ENCODE measurements at places on chromosomes 12 and 14.

DNA sequence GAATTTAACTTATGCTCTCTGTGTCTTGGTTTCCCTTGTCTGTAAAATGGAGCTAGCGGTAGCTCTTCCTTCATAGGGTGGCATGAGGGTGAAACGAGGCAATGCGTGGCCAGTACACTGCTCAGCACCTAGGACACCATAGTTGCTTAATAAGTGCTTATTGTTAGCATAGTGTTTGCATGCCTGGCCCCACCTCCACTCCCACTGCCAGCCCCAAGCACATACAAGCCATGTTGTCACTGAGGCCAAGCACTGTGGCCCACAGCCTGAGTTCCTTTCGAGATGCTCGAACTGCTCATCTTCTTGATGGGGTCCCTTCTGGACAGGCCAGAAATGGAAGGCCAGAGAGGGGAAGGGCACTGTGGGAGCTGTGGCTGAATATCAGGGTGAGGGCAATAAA, 839 bp downstream of the FICD start:
- DNase-seq, result no peak

DNA sequence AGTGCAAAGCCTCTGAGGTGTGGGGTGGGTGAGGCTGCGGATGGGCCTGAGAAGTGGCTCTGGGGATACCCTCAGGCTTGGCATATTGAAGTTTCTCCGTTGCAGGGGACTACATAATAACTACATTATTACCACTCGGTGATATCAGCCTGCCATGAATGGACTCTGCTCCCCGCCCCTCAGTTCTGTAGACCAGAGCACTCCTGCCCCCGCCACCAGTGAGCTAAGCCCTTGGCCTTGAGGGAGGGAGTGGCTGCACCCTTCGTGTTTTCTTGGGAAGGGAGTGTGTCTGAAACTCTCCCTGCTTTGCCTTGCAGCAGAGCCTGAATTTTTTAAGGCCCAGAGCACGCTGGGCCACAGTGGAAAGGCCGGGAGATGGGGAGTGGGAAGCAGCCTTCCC, 1.7 kb downstream of the ORAI1 start:
- no peak for DNase-seq

GRCh38 chr12:46266382-46266791, 2.5 kb downstream of the SLC38A1 start:
- DNase-seq, result no peak

DNA sequence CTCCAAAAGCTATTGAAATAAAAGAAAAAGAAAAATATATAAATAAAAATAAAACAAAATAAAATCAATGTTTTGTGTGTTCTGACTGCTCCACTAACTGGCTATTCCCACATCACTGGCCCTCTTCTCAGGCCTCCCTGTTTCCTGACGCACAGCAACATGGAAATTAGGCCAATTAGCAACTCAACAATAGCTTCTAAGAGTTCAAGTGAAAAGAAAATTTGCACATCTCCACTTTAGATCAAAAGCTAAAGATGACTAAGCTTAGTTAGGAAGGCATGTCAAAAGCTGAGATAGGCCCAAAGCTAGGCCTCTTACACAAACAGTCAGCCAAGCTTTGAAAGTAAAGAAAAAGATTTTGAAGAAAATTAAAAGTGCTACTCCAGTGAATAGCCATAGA, 200.8 kb downstream of the DUSP6 start:
- DNase-seq, result no peak

GRCh38 chr12:93766796-93767523, 89.8 kb downstream of the CRADD start:
- DNase-seq, result no peak

GRCh38 chr12:24398605-24399004, 449.1 kb upstream of the SOX5 start:
- DNase-seq, result no peak

DNA sequence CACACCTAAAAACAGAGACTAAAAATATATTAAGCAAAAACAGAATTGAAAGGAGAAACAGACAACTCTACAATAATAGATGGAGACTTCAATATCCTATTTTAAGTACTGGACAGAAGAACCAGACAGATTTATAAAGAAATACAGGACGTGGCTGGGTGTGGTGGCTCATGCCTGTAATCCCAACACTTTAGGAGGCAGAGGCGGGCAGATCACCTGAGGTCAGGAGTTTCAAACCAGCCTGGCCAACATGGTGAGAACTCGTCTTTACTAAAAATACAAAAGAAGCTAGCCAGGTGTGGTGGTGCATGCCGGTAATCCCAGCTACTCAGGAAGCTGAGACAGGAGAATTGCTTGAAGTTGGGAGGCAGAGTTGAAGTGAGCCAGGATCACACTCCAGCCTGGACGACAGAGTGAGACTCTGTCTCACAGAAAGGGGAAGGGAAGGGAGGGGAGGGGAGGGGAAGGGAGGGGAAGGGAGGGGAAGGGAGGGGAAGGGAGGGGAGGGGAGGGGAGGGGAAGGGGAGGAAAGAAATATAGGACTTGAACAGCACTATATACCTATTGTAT, 53.0 kb downstream of the CDK17 start:
- no peak for DNase-seq

GRCh38 chr12:64891629-64892028, 67.2 kb downstream of the TBC1D30 start:
- DNase-seq, result no peak

- peak; percentile 26 for DNase-seq
Measured at GRCh38 chr12:45216230-45216982, 511 bp downstream of the ANO6 start.

DNA sequence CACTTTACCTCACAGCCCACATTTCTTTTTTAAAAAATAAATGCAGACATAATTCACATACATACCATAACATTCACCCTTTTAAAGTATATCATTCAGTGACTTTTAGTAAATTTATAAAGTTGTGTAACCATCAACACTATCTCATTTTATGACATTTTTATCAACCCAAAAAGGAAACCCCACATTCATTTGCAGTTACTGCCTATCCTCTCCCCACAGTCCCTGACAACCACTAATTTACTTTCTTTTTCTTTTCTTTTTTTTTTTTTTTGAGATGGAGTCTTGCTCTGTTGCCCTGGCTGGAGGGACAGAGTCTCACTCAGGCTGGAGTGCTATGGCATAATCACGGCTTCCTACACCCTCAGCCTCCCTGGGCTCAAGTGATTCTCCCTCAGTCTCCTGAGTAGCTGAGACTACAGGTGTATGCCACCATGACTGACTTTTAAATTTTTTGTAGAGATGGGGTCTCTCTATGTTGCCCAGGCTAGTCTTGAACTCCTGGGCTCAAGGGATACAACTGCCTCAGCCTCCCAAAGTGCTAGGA, 1.5 kb upstream of the EP400 start:
- no peak for DNase-seq

- no peak for DNase-seq
Measured at GRCh38 chr12:102232036-102232435, 34.4 kb upstream of the PMCH start.

DNA sequence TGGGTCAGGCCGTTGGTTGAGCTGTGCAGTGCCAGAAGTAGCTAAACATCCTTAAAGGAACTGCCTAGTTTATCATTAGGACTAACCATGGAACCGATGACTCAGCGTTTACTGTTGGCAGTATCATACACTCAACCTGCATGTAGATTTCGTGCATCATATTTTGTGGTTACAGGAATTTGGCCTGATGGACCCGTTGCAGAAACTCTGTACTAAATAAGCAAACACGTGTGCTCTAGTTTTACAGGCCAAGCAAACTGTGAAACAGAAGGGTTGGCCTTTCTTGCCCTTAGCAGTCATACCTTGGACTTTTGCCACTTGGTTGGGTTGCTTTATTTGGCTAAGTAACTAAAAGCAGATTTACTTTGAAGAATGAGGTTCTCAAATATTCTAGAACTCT, 35.6 kb downstream of the DGLUCY start:
- DNase-seq, result no peak

DNA sequence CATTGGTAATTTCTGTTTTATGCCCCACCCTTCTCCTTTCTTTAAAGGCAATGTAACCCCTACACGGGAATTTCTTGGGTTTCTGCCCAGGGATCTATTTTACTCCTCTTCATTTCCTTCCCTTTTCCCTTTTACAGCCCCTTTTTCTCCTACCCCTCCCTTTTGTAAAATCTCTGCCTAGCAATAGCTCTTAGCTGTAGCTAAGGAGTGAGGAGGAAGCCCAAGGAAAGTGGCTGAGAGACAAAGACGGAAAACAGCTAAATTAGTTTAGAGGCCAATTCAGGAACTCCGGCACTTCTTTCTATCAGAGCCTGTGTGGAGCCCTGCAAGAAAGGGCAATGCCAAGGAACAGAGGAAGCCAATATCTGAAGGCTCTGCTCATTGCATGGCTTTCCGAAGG, 40.3 kb downstream of the SOCS2 start:
- no peak for DNase-seq

DNA sequence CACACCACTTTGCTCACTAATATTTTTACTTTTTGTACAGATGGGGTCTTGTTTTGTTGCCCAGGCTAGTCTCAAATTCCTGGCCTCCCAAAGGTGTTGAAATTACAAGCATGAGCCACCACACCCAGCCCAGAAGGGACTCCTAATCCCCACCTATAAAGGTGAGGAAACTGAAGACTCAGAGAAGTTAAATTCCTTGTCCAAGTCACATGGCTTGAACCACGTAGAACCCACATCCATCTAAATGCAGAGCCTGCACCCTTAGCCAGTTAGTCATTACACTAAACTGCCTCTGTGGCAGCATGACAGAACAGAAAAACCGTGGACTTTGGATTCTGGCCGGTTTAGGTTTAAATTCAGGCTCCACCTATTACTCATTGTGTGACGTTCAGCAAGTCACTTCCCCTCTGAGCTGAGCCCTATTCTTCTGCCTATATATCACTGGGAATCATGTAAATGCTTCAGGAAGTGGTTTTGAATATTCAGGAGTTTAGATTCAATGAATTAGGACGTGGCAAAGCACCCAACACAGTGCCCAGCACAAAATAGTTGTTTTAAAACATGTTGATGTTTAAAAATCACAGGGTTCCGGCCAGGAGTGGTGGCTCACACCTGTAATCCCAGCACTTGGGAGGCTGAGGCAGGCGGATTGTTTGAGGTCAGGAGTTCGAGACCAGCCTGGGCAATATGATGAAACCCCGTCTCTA, 3.0 kb upstream of the CORO1C start:
- no peak for DNase-seq

GRCh38 chr12:98646294-98647090, 1.4 kb downstream of the APAF1 start:
- no peak for DNase-seq

DNA sequence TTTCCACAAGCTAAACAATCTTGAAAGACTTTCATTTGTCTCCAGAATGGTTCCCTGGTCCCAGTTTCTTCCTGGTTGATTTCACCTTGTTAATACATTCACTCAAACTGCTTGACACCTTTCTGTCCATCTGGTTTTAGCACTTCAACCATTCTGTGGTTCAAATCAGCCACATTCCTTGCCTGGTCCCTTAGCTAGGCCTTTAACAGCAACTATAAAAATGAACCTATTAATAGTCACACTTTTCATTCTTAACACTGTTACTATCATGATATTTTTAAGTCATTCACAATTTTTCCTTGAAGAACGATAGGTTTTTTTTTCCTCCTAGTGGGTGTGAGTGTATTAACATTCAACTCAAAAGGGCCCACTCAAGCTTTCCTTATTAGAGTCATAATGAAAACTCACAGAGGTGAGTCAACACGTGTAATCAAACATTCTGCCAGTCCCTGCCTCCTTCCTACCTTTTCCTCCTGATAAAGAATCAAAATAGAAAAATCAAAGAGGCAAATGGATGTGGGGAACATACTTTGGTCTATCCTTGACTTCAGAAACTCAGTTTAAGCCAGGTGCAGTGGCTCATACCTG, 34.4 kb upstream of the CCNT1 start:
- DNase-seq, result no peak

GRCh38 chr12:13144266-13144828, 40.9 kb upstream of the GSG1 start:
- no peak for DNase-seq

DNA sequence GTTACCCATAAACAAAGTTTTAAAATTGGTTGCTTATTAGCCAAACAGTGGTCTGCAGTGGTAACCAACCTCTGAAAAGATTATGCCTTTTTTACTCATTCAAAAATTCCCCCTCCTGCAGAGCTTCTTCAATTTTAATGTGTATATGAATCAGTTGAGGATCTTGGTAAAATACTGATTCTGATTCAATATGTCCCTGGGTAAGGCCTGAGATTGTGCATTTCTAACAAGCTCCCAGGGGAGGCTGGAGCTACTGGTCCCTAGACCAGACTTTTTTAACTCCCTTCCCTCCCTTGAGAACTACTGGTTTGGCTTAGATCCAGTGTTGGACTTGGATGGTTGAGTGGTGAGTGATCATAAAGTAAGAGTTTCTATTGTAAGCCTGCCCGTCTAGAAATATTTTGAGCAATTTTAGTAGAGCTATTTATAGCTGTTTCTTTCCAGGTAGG, 90.2 kb downstream of the FUT8 start:
- DNase-seq, result no peak

GRCh38 chr14:34582117-34582680, 42.7 kb upstream of the EAPP start:
- DNase-seq, result no peak

All from stimulated activated CD4-positive, alpha-beta T cell treated with anti-CD3 and anti-CD28 coated beads, Interleukin-12 subunit alpha, Interleukin-12 subunit beta, amount 100 ng/mL, for 48 hours (primary cell).